T-helper 17 cell (primary cell): ENCODE measurements at places on chromosomes 16 and 17. TPM values are rescaled to one million over a fixed set of nuclear protein-coding genes. Genes with fewer than 3 reads are reported as not detected.

DNA sequence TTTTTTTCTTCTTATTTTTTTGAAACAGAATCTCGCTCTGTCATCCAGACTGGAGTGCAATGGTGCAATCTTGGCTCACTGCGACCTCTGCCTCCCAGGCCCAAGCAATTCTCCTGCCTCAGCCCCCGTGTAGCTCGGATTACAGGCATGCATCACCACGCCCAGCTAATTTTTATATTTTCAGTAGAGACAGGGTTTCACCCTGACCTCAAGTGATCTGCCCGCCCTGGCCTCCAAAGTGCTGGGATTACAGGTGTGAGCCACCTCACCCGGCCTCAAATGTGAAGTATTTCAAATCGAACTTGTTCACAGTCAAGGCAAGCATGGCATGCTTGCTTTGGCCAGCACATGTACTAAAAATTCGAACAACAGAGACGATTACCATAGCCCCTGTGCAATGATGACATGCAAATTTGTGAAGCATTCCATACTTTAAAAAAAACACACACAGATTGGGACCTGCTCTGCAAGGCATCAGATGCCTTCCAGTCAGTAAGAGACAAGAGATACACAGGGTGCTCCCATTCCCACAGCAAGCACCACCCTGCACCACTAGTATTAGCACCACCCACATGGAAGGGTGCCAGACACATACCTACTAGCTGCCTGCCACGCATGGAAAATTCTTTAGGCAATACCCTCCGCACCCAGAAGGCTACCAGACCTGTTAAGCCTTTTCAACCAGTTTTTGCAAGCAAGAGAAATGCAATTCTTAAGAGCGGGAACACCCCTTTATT is 47.2 kb downstream of the ANKRD11 start:
- peaks cover 3% of the 10 kb centered on the region for H3K36me3 ChIP-seq
- H3K27me3 ChIP-seq: no peaks in the 10 kb centered on the region
- DNase-seq: no peak
- peak overlapping the region; percentile 69 for H3K4me3 ChIP-seq
- peaks cover 75% of the 10 kb centered on the region for H3K4me1 ChIP-seq

GRCh38 chr16:56970934-56971767 is 9.4 kb downstream of the CETP start:
- H3K4me1 ChIP-seq: peaks cover 38% of the 10 kb centered on the region
- no peak overlapping the region for H3K4me3 ChIP-seq
- no peaks in the 10 kb centered on the region for H3K36me3 ChIP-seq

DNA sequence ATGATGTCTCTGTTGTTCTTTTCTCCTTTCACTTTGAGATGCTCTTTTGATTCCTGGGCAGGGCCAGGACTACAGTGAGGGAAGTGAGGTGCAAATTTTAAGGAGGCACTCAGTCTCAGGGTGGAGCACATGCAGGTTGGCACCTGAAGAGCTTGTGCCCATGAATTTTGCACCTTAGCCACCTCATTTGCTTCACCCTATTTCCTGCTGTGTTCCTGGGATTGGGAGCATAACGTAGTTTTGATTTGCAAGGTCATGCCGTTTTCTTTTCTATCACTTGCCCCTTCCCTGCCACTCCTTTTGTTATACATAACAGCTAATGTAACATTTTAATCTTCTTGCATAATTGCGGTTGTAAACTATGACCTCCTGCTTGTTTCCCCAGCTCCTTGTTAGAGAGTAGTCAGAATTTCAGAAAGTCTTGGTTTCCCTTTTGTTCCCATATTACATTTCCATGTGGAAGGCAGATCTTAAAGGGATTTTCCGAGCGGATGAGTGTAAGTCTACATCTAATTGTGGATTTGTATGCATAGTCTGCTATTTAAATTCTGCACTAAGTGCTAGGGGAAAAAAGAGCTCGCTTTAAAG is 9.8 kb downstream of the PMFBP1 start:
- no peak overlapping the region for H3K27ac ChIP-seq
- H3K4me3 ChIP-seq: no peak overlapping the region
- no peaks in the 10 kb centered on the region for H3K36me3 ChIP-seq
- no peaks in the 10 kb centered on the region for H3K4me1 ChIP-seq
- no peak for DNase-seq
- H3K27me3 ChIP-seq: peaks cover 29% of the 10 kb centered on the region

- H3K27me3 ChIP-seq: no peaks in the 10 kb centered on the region
- H3K36me3 ChIP-seq: no peaks in the 10 kb centered on the region
- H3K4me3 ChIP-seq: no peak overlapping the region
Measured at GRCh38 chr16:58661199-58661830, 23.3 kb downstream of the SLC38A7 start.

GRCh38 chr17:77208217-77208808 is 67.5 kb downstream of the SEC14L1 start:
- no peaks in the 10 kb centered on the region for H3K4me1 ChIP-seq
- no peak for DNase-seq
- no peak overlapping the region for H3K27ac ChIP-seq
- peaks cover 16% of the 10 kb centered on the region for H3K36me3 ChIP-seq
- H3K27me3 ChIP-seq: no peaks in the 10 kb centered on the region

DNA sequence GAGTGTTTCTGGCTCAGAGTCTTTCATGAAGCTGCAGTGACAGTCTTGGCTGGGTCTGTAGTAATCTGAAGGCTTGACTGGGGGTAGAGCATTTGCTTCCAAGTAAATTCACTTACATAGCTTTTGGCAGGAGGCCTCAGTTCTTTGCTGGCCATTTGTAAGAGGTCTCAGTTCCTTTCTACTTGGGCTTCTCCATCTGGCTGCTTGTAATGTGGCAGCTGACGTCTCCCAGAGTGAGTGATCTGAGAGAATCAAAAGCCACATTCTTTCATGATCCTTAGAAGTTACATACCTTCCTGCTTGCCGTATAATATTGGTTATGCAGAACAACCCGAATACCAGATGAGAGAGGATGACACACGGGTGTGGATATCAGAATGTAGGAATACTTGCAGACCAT is 39.8 kb downstream of the NF1 start:
- H3K4me3 ChIP-seq: no peak overlapping the region
- no peak overlapping the region for H3K27ac ChIP-seq
- peaks cover 2% of the 10 kb centered on the region for H3K4me1 ChIP-seq
- H3K36me3 ChIP-seq: peaks cover 2% of the 10 kb centered on the region
- no peak for DNase-seq

- no peak for DNase-seq
- H3K4me1 ChIP-seq: peaks cover 50% of the 10 kb centered on the region
- H3K27me3 ChIP-seq: no peaks in the 10 kb centered on the region
- H3K27ac ChIP-seq: no peak overlapping the region
- no peak overlapping the region for H3K4me3 ChIP-seq
Measured at GRCh38 chr17:57354673-57355072, 98.3 kb downstream of the MSI2 start.

- H3K27ac ChIP-seq: no peak overlapping the region
- H3K27me3 ChIP-seq: no peaks in the 10 kb centered on the region
- H3K4me3 ChIP-seq: no peak overlapping the region
- no peaks in the 10 kb centered on the region for H3K36me3 ChIP-seq
- DNase-seq: no peak
Measured at GRCh38 chr17:29363716-29364115, 26.4 kb upstream of the TAOK1 start.

DNA sequence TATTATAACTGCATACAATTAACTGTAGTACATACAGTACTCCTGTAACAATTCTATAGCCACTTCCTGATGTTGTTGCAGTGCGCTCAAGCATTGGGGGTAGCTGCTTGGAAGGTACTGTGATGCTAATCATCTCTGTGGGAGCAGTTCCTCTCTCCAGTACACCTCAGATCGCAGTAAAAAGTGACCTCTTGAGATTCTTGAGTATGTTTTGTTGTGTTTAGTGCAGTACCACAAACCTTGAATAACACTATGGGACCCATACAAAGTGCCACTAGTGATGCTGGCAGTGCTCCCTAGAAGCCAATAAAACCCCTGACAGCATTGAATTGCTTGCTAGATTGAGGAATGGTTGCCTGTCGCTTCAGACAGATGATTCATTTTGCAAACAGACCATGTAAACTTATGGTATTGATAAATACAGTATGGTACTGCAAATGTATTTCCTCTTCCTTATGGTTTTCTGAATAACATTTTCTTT is 193.0 kb downstream of the SPECC1 start:
- H3K4me1 ChIP-seq: peaks cover 8% of the 10 kb centered on the region
- peaks cover 2% of the 10 kb centered on the region for H3K36me3 ChIP-seq
- H3K4me3 ChIP-seq: no peak overlapping the region
- DNase-seq: no peak

Gene ZFPM1
- 29.4 TPM for total RNA-seq

GRCh38 chr16:48054881-48055601 is 100.8 kb downstream of the ABCC12 start:
- H3K27me3 ChIP-seq: peaks cover 52% of the 10 kb centered on the region
- no peak overlapping the region for H3K27ac ChIP-seq
- no peak for DNase-seq
- no peak overlapping the region for H3K4me3 ChIP-seq
- peaks cover 6% of the 10 kb centered on the region for H3K4me1 ChIP-seq

GRCh38 chr17:31488264-31488981 is 96.9 kb downstream of the RAB11FIP4 start:
- no peaks in the 10 kb centered on the region for H3K27me3 ChIP-seq
- H3K36me3 ChIP-seq: no peaks in the 10 kb centered on the region
- peak overlapping the region; percentile 93 for H3K27ac ChIP-seq
- H3K4me3 ChIP-seq: peak overlapping the region; percentile 92
- peaks cover 47% of the 10 kb centered on the region for H3K4me1 ChIP-seq
- DNase-seq: no peak

- DNase-seq: no peak
- no peak overlapping the region for H3K27ac ChIP-seq
- H3K4me1 ChIP-seq: peaks cover 7% of the 10 kb centered on the region
- H3K4me3 ChIP-seq: no peak overlapping the region
Measured at GRCh38 chr17:19610879-19611278, 37.7 kb upstream of the ALDH3A2 start.

DNA sequence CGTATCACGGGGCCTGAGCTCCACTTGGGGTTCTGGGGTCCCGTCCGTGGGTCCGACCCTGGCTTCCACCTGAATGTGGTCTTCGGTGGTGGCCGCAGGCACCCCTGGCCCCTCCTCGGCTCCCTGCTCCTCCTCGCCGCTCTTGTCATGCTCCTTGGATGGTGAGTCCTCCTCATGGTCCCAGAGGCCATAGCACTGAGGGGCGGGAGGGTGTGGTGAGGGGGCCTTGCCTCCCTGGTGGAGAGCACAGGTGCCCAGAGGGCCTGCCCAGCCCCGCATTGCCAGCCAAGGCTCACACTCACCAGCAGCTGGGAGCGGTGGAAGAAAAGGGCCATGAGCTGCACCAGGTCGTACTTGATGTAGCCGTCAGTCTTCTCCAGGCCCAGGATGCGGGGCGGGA is 14.9 kb downstream of the CTU2 start:
- no peak for DNase-seq
- H3K4me3 ChIP-seq: no peak overlapping the region
- H3K27me3 ChIP-seq: no peaks in the 10 kb centered on the region
- H3K27ac ChIP-seq: no peak overlapping the region
- H3K4me1 ChIP-seq: peaks cover 3% of the 10 kb centered on the region

- peaks cover 2% of the 10 kb centered on the region for H3K4me1 ChIP-seq
- H3K36me3 ChIP-seq: no peaks in the 10 kb centered on the region
- H3K27me3 ChIP-seq: peaks cover 36% of the 10 kb centered on the region
- no peak for DNase-seq
Measured at GRCh38 chr16:5010576-5011329, 23.0 kb downstream of the NAGPA start.

Gene TBC1D3I
- total RNA-seq: 0.57 TPM

- DNase-seq: no peak
- H3K4me3 ChIP-seq: no peak overlapping the region
Measured at GRCh38 chr16:70158261-70158939, 15.2 kb upstream of the CLEC18C start.

Gene RNF43
- 0.94 TPM for total RNA-seq

- peaks cover 26% of the 10 kb centered on the region for H3K27me3 ChIP-seq
- H3K4me1 ChIP-seq: peaks cover 8% of the 10 kb centered on the region
- no peak overlapping the region for H3K27ac ChIP-seq
- DNase-seq: no peak
- H3K4me3 ChIP-seq: no peak overlapping the region
Measured at GRCh38 chr16:83771306-83771942, 36.4 kb upstream of the HSBP1 start.

- DNase-seq: no peak
- no peak overlapping the region for H3K4me3 ChIP-seq
- H3K27ac ChIP-seq: no peak overlapping the region
- H3K36me3 ChIP-seq: no peaks in the 10 kb centered on the region
- H3K27me3 ChIP-seq: peaks cover 22% of the 10 kb centered on the region
Measured at GRCh38 chr17:15007147-15007553, 258.0 kb downstream of the PMP22 start.

Gene PGAP6
- 39.7 TPM for total RNA-seq

DNA sequence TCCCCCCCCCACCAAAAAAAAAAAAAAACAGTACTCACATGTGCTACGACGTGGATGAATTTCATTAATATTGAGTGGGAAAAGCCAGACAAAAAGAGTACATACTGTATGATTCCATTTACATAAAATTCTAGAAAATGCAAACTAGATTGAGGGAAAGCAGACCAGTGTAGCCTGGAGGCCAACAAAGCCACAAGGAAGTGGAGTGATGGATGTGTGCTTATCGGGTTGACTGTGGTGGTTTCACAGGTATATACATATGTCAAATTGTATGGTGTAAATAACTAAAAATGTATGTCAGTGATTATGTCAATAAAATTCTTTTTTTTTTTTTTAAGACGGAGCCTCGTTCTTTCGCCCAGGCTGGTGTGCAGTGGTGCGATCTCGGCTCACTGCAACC is 1.9 kb upstream of the PLD6 start:
- no peak overlapping the region for H3K4me3 ChIP-seq
- peaks cover 20% of the 10 kb centered on the region for H3K4me1 ChIP-seq
- H3K27me3 ChIP-seq: no peaks in the 10 kb centered on the region
- DNase-seq: no peak

GRCh38 chr16:2702871-2703745 is 16.9 kb downstream of the PRSS27 start:
- DNase-seq: no peak
- no peak overlapping the region for H3K27ac ChIP-seq
- H3K36me3 ChIP-seq: peaks cover under 1% of the 10 kb centered on the region

DNA sequence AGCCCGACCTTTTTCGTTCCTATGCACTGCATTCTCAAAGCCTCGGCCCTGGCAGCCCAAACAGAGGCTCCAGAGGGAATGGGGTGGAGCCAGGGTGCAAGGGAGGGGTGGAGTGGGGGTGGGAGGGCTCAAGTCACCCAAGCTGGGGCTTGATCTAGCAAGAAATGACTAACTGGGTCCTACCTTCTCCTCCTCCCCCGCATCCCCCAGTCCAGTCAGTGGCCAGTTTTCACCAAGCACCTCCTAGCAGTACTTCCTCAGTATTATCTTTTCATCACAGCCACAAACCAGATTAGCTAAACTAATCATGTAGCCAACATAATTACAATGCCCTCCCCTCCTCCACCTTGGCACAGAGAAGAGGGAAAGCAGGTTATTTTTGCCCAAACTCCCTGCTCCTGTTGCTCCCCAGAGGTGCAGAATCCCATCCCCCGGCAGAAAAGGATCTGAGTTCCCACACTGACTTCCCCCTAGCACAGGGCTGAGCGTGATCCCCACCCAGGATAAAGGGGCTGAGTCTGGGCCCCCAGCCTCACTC is 2.2 kb downstream of the JUP start:
- DNase-seq: no peak
- peaks cover 2% of the 10 kb centered on the region for H3K36me3 ChIP-seq
- H3K27ac ChIP-seq: no peak overlapping the region
- peak overlapping the region; percentile 41 for H3K4me3 ChIP-seq
- H3K4me1 ChIP-seq: peaks cover 11% of the 10 kb centered on the region

Gene ORAI3
- total RNA-seq: 6.4 TPM
